ENCODE measurements at places on chromosomes 5 and 9.

DNA sequence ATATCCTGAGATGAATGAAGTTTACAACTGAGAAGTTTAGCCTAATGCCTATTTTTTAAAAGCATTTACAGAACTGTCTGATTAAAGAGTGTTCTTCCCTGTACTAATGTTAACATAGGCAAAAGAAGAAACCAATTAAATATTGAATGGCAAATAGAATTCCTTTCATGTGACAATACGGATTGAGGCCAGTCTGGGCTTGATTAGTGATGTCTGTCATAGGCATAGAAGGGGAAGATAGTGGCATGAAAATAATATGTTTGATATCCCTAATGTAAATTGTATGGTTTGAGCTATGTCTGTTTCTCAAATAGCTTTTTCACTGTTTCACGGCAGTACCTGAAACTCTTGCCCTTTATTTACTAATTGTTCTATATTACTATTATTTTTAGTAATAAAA is 443.1 kb upstream of the CLINT1 start:
- no peak for DNase-seq

DNA sequence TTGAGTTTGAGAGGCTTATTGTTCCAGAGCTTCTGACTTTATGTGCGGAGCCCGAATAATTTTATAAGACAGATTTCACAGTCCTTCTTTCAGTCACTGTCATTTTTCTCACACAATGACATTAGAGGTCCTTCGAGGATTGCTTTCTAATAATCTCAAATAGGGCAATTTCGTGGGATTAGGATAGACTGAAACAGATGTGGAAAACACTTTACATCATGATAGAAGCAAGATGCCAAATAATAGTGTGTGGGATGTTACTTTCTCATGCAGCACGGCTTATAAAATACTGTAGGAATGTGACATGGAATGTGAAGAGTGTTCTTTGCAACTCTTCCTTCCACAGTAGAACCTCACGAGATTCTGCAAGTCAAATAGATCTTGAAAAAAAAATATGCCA is 451.3 kb downstream of the SEMA5A start:
- DNase-seq, result no peak

- DNase-seq, result no peak
These were observed 1.7 kb upstream of the ACTL7A start for GRCh38 chr9:108860354-108860753.

GRCh38 chr5:135441350-135441831 is 5.8 kb downstream of the DCANP1 start:
- DNase-seq, result no peak

DNA sequence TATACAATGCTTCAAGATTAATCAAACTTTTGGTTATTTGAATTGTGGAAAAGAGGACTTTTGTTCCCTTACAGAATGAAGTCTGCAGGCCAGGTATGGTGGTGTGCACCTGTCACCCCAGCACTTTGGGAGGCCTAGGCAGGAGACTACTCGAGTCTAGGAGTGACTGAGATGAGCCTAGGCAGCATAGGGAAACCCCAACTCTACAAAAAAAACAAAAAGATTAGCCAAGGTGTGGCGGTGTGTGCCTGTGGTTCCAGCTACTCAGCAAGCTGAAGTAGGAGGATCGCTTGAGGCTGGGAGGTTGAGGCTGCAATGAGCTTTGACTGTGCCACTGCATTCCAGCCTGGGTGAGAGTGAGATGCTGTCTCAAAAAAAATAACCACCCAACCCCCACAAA is 9.3 kb downstream of the CCNH start:
- no peak for DNase-seq

- no peak for DNase-seq
These were observed 35.5 kb downstream of the ADAM19 start for GRCh38 chr5:157540124-157540523.

GRCh38 chr5:73204332-73204731 is 31.3 kb downstream of the TMEM174 start:
- DNase-seq, result no peak

Measured in RWPE1 (cell line).